ENCODE measurements at places on chromosomes 2 and 18.

- DNase-seq, result no peak
Observed at GRCh38 chr2:110198016-110198415, 6.8 kb downstream of the NPHP1 start.

GRCh38 chr2:130183512-130184373 lies 1.7 kb downstream of the MZT2B start:
- no peak for DNase-seq

DNA sequence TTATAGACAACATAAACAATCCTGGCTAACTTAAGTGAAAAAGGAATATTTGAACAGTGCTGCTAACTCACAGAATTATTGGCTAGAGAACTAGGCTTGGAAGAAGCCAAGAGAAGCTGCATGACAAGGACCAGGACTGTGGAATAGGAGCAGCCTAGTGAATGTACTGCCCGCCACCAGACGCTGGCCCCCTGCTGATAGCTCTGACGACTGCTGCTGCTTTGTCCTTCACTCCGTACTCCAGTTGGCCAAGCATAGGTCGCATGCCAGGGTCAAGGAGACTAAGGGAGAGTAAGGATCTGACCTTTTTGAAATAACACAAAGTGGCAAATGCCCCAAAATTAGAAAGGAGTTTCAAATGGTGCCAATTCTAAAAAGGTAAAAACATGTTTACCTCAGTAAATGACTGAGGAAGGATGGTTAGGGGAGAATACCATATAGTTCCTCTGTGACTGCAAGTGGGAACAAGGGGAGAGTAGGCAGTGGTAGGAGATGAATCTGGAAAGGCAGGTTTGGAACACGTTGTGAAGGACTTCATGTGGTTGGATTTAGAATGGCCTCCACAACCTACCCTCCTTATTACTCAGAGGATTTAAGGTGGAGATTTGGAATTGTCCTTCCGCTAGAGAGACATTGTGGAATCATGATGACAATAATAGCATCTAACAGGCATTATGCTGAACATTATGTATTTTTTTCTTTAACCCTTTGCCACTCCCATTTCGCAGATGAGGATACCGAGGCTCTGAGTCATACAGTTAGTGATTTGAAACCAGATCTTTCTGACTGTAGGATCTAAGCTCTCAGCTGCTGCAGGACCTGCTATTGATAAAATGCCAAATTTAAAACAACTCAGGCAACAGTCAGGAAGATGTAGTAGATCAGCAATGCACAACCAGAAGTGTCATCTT lies 19.5 kb downstream of the STRADB start:
- DNase-seq, result no peak

GRCh38 chr2:65320946-65321345 lies 93.3 kb downstream of the ACTR2 start:
- no peak for DNase-seq

DNA sequence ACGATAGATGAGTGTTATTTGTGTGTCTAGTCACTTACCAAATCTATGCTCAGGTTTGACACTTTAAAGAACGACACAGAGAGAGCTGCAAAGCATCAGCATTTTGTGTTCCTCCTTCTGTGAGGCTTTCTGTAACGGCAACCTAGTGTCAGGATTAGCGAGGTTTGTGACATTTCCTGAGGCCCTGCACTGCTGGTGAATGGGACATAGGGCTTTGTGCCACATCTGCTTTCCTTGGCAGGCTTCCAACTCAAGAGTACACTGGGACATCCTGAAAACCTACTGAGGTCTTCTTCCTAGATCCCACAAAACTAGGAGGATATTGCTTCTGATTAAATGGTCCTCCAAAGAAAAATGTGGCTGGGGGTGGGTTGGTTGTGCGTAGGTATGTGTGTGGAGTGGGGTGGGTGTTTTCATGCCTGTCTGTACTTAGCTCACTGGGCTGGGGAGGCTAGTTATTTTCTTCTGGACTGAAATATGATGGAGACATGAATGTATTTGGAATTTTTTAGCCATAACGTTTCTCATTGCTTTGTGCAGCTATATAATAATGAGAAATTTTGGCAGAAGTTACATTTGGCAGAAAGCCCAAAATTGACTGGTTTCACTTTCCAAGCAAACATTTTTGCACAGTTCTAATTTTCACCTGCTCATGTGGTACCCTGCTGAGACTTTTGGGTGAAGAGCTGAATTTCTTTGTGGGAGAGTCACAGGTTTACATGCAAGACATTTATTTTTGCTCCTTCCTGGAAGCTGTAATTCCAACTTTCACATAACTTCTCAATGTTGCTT lies 308.4 kb downstream of the XIRP2 start:
- DNase-seq, result peak; percentile 43

- peak; percentile 66 for DNase-seq
Observed at GRCh38 chr2:216632952-216633615, at the start of gene IGFBP2. IGFBP2 (plus strand) TSS chr2:216633420; CDS start chr2:216633524, 104 bp downstream.

GRCh38 chr18:77000527-77000926 lies 132.1 kb downstream of the MBP start:
- DNase-seq, result peak; percentile 15

- no peak for DNase-seq
Observed at GRCh38 chr2:157475722-157476390, 32.0 kb upstream of the CYTIP start.

DNA sequence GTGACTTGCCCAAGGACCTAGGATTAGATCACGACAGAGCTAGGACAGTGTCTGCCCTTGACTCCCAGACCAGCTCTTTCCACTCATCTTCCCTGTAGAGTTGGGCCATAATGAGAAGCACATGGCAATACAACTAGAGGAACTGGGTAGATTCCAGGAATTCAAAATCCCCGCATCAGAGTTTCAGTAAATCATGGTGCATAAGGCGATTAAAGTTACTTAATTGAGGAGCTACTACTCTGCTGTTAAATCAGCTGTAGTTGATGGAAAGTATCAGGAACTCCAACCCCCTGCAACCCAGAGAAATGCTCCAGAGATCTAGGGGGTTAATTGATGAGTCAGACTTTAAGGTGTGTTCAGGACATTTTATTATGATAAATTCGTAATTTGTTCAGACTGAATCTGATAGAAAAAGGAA lies 5.7 kb downstream of the ANTXR1 start:
- no peak for DNase-seq

- DNase-seq, result no peak
Observed at GRCh38 chr2:44731505-44731904, 210.0 kb upstream of the SIX3 start.

- DNase-seq, result no peak
Observed at GRCh38 chr2:98903767-98904485, 32.1 kb downstream of the CRACDL start.

GRCh38 chr2:27932396-27932795 lies 41.9 kb downstream of the BABAM2 start:
- no peak for DNase-seq

DNA sequence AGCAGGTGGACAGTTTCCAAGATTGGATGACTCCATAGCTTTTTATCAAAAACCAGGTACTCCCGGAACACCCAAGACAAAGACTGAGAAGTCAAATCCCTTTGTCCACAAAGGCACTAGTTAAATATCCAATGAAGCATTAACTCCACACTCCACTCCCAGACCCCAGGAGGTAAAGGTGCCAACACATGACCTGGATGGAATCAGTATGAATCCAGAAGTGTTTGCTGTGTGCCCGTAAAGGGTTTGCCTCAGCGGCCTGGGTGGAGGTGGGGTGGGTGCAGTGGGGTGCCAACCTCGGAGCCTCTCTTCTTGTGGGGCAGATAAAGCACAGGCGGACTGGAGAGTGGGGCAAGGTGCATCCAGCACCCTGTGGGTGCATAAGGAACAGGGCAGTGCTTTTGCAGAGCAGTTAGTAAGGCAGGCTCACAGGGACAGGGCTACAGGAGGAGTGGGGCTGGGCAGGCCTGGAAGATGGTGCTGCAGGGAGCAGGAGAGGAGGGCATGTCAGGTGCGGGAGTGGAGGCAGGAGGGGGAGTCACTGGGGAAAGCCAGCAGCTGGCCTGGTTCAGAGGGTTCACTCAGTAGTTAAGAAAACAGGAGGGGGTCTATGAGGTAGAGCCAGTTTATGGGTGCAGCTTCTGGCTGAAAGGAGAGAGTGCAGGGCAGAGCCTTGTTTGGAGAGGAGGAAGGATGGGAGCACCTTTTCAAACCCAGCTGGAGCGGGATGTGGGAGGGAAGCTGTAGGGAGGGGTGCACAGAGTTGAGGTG lies 208.4 kb upstream of the SMAD2 start:
- DNase-seq, result no peak

DNA sequence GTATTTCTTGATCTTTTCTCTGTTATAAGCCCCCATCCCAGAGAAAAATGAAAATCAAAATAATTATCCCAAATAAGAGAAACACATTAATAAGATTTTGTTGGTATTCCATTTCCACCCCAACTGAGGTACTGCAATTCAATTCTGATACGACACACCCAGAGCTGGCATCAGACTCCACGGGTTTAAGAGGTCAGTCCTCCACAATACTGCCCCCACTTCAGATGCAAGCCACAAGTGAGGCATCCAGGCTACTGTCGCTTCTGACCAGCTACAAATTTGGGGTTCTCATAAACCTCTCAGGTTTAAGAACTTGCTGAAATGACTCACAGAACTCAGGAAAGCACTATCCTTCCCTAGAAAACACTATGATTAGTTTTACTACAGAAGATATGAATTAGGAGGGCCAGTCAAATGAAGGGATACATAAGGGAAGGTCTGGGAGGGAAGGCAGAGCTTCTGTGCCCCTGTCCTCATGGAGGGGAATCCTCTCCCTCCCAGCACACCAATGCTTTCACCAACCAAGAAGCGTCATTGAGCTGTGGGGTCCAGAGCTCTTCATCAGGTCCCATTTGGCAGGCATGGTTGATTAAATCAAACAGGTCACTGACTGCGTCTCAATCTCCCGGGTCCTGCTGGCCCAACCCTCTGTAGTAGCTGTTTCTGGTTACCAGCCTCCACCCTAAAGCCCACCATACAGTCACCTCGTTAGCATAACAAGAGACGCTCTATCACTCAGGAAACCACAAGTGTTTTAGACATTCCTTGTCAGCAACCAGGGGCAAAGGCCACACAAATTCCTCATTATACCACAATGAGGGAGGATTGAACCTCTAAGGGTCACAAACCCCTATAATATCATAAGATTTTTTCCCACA lies 46.2 kb downstream of the IWS1 start:
- no peak for DNase-seq

GRCh38 chr2:222907790-222908441 lies 47.1 kb downstream of the ACSL3 start:
- DNase-seq, result no peak

DNA sequence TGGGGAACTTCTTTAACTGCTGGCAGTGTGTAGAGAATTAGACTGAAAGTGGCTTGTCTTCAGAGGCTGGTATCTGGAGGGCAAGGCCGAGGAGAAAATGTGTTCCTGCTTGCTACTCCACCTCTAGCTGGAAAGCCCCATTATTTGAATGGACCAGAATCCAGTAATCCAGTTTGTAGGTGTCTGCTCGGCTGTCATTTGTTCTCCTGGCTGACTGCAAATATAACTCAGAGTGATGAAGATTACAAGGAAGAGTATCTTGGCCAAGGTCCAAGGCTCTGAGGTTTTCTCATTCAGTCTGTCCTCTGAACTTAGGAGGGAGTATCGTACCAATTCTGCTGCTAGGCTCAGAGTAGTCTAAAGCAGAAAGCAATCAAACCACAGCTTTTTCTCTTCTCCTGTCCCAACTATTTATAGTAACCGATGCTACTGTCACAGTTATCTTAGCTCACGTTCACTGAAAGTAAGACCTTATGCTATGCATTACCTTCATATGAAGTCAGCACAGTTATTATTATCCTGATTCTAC lies 228.6 kb downstream of the SETBP1 start:
- DNase-seq, result no peak

DNA sequence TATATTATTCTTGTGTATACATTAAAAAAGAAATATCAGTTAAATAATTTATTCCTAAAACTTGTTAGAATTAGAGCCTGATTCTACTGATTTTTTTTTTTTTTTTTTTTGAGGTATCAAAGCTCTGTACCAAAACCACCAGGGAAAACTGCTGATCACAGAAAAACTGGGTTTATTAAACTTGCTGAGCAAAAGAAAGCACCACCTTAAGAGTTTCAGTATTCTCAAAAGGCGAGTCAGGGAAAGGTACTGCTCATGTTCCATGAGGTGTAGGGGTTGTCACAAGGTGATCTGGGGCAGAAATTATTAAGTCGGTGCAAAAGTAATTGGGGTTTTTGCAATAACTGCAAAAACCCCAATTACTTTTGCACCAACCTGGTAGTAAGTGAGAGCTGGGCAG lies 51.7 kb upstream of the KLF7 start:
- DNase-seq, result no peak

GRCh38 chr18:68494802-68495581 lies 219.9 kb downstream of the TMX3 start:
- no peak for DNase-seq

DNA sequence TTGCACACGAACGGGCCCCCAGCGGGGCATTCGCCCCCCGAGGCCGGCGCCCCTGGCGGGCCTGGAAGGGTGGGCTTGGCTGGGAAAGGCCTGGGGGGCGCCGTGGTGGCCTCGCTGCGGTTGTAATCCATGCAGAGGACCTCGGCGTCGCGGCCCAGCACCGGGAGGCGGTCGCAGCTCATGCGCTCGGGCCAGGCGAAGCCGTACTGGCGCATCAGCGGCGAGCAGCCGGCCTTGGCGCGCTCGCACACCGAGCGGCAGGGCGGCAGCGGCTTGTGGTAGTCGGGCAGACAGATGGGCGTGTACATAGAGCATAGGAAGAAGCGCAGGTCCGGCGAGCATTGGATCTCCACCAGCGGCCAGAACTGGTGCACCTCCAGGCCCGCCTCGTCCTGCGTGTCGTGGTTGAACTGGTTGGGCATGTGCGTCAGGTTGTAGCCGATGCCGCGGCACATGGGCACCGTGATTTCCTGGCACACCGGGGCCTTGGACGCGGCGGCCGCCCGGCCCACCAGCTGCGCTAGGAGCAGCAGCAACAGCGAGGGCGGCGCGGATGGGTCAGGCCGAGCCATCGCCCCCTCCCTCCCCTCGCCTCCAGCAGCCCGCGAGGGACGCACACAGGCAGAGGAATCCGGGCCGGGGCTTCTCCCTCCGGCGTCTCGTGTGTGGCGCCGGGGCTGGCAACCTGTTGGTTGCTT lies 1.4 kb downstream of the FZD5 start:
- peak; percentile 51 for DNase-seq

- DNase-seq, result no peak
Observed at GRCh38 chr2:233124421-233125080, 64.4 kb downstream of the INPP5D start.

GRCh38 chr18:55918444-55918843 lies 330.5 kb upstream of the TCF4 start:
- DNase-seq, result no peak

DNA sequence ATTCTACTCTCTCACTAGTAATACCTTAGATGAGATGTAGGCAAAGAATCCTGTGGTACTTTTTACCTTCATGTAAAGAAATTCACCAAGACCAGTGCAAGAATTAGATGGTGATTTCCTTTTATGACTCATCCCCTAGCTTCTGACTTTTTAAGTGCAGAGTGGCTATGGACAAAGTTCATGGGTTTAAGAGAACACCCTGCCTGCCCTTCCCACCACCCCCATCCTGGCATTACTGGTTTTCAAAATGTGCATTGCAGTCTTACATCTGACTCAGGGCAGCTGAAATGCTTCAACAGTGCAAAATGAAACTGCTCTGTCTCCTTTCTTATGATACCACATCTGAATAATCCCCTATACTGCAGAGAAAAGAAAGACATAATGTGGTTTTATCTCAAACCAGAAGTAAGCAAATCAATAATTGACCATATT lies 22.6 kb downstream of the MAIP1 start:
- no peak for DNase-seq

Measured in NCI-H524 (cell line).